ENCODE measurements at places on chromosomes 13 and 19. TPM values are rescaled to one million over a fixed set of nuclear protein-coding genes. Genes with fewer than 3 reads are reported as not detected.

GRCh38 chr13:24625870-24626849, 54.0 kb upstream of the ATP12A start:
- DNase-seq, result no peak

DNA sequence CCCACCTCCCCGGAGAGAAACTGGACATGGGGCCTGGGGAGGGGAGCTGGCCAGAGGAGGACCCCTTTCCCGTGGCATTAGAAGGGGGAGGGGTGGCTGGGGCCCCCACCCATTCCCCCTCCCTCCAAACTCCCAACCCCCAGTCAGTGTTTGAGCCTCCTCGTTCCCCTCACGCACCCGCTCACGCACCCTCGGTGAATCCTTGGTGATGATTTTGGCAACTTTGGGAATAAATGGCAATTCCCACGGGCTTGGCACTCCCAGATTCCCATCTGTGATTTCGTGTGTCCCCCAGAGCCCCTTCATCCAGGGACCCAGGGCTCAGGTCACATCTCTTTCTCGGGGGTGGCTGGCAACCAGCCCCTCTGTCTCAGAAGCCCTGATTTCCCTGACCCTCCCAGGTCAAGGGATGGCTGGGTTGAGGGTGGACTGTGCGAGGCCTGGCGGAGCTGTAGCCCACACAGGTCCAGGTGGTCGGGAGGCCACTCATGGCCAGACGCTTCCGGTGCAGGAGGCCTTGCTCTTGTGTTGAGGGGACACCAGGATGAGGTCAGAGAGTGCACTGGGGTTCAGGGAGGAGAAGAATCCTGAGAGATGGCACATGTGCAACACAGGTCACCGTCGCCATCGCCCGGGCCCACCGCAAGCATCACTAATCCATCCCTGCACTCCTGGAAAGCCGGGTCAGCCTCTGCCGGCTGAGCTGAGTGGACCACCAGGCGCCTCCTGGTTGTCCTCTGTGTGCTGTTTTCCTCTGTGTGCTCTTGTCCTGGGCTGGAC, 20.7 kb downstream of the EPN1 start:
- no peak for DNase-seq

DNA sequence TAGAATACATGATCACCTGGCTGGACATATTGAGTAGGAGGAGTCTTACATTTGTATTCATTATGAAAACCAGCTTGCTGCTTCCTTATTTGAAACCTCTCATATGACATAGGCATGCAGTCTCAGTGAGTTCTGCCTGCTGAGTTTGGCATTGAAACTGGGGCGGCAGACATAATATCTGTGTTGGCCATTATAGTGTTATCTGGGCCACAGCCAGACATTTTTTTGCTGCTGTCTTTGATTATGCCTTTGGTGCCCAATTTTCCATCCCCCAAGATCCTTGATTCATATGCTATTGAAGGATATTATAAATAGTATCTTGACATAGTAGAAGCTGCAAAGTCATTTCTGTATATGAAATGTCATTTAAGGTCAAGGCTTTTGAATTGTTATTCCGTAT, 15.8 kb downstream of the FREM2 start:
- DNase-seq, result no peak

GRCh38 chr19:33266974-33267484, 35.3 kb downstream of the CEBPA start:
- DNase-seq, result no peak

GRCh38 chr13:87537951-87538350, 133.2 kb upstream of the SLITRK5 start:
- no peak for DNase-seq

DNA sequence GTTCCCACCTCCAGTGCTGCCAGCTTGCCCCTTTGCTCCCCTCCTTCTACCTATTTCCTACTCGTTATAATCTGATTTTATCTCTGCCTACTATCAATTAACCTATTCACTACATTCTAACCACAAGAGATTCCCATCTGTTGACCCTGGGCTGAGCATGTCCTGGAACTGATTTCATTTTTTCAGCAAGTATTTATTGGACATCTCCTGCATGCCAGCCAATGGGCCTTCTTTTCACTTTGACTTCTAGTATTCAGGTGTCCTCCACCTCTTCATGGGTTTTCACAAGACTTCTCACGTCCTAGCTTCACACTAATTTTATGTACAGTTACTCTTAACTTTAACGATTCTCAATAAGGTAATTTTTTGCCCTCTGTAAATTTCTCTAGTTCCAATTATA, 282.7 kb upstream of the KLHL1 start:
- DNase-seq, result no peak

DNA sequence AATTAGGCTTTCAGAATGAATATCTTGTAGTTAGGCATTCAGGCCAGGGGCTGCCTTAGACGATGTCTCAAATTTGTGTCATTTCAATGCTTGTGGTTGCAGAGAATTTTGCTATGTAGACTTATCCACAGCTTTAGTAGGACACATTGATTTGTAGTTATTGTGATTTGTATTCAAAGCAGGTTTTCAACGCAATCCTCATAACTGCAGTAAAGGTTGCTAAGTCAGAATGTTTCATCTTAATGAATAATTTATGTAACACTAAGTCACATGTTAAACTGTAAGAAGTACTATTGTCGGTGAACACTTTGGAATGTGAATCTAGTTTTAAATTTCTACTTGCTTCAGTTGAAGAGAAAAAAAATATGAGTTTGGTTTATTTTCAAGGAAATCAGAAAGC, 1117.2 kb upstream of the SPRY2 start:
- DNase-seq, result no peak

GRCh38 chr13:98473135-98473787, 103.6 kb downstream of the STK24 start:
- DNase-seq, result no peak

GRCh38 chr13:99203601-99204579, 3.2 kb downstream of the UBAC2 start:
- no peak for DNase-seq

- DNase-seq, result no peak
These were observed 14.6 kb downstream of the VSIG10L start for GRCh38 chr19:51327066-51328001.

DNA sequence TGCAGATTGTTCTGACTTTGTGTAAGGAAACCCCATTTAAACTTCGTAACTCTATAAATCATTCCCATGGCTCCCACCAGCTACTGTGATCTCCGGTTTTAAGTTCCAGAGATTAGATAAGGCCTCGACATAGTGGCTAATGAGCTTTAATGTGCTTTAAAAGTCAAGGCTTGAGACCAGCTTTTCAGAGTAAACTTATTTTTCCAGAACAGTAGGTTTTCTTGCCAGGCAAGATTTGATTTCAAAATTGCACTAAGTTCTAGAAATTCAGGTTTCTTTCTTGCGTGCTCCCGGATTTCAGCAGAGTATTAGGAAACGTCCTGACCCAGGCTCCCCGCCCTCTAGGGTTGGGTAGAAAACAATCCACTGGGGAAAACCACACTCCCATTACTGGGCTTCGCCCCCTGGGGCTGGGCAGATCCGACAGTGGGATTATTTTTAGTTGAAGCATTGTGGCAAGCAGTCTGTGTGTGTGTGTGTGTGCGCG, 43.3 kb downstream of the CRYL1 start:
- DNase-seq, result no peak

GRCh38 chr19:45352914-45353796, 12.6 kb downstream of the KLC3 start:
- DNase-seq, result no peak

- DNase-seq, result no peak
These were observed 21.2 kb upstream of the CPB2 start for GRCh38 chr13:46126056-46126455.

DNA sequence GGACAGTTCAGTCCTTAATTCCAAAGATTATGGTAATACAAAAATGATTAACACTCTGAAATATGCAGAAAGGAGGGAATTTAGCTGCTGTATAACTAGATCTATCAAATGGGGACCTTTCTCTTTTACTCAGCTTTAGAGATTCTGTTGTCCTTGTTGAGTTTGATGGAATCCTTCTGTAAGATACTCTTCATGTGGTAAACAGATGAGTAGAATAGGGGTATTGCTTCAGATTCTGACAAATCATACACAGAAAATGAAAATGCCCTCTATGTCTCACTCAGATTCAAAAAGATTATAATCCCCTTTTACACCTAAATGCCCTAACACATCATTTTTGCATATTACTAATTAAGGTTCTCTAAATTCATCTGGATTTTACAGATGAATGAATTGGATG, 50.7 kb downstream of the ARHGAP35 start:
- no peak for DNase-seq

- DNase-seq, result no peak
These were observed 7.4 kb upstream of the CEBPG start for GRCh38 chr19:33366127-33366526.

GRCh38 chr13:81017513-81018152, 676.7 kb upstream of the SPRY2 start:
- peak; percentile 35 for DNase-seq

- no peak for DNase-seq
These were observed 20.5 kb downstream of the RAB20 start for GRCh38 chr13:110540871-110541525.

DNA sequence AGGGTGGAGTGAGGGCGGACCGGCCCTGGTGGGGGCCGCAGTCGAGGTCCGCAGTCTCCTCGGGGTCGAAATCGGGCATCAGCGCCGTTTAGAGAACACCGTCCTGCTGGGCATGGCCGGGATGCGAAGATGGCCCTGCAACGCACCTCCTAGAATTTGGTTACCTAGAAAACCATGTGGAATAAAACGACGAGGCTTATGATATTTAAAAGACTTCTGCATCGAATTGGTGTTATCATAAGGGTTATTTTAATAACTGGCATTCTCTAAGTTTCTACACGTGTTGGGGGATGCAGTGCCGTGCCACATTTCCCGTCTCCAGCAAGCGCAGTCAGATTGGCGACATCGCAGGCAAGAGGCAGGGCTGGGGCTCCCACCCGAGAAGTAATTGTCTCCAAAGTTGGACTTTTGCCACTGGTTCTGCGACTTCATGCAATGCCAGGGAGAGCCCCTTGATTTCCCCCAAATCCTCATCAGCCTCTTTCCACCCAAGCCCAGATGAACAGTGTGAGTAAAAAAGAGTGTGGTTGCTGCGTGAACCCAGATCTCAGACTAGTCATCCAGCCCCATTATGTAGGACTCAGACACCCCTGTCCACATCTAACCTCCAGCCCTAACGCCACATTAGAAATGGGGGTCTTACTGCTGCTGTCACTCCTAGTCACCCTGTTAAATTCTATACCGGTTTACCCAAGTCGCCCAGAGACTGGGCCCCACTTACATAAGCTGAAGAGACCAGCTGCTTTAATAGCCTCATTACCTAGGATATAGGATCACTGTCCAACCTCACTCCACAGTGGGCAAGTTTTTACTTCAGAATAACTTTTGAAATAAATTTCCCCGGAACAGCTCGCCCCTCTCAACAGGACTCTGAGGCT, 571 bp upstream of the DHRS12 start:
- DNase-seq, result no peak

DNA sequence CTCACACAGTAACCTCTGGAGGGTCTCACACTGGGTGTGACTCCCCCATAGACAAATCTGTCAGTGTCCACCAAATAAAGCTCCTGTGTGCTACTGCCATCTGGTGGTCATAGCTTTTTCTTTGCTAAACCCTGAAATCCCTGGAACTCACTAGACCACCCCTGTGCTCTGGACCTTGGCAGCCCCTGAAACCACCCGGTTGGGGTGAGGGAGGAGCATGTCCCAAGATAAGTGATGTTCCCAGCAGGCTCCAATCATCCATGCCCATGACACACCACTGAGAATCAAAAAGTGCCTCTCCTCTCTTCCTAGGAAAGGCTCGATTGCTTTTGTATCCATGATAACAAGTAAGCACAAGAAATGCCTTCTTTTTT, 6.5 kb upstream of the HSD17B14 start:
- peak; percentile 50 for DNase-seq

- no peak for DNase-seq
These were observed 6.3 kb downstream of the SLC7A1 start for GRCh38 chr13:29589234-29589633.

DNA sequence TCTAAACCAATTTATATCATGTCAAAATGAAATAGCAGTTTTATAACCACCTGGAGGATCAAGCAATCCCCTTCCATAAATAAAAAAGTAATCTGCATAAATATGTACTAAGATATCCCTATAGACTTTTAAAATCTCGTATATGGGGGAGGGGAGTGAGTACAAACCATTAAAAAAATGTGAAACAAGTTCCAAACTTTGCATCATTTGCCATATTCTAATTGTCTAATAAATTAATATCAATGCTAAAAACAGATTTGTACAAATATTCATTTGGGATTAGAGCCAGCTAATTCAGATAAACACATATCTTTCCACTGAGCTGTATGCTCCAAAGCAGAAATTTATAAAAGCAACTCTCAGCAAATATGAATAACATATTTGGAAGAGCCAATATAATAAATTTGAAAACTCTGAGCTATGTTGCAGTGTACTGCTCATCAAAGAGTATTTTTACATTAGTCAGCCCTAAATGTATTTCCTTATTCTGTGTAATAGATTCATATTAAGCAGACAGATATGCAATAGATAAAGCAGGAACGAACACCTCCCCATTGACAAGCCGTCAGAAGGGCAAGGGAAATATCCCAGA, 970.2 kb downstream of the EFNB2 start:
- no peak for DNase-seq

DNA sequence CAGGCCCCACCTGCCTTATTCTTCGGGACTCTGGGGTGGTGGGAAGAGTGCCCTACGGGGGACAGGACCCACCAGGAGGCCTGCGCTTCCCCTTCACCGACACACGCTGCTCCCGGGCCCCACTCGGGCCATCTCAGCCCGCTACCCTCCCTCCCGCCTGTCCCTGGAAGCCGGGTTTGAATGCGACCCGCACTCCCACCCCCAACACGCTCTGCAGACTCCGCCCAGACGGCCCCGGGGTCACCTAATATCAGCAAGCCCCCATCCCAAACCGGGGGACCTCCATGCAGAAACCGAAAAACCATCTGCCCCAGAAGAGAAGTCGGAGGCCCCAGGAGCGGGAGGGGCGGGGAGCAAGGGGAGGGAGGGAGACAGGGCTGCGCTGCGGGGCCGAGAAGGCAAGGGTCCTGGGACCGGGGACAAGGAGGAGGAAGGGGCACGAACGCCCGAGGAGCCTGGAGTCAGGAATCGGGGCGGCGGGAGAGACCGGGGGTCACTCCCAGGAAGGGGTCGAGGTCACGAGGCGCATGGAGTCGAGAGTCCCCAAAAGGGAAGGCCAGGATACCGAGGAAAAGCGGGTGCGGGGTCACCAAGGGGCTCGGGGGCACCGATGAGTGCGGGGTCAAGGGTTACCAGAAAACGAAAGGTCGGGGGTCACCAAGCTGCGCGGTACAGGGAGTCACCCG, 766 bp downstream of the SBNO2 start:
- no peak for DNase-seq

GRCh38 chr13:43377149-43377548, 353.8 kb downstream of the DNAJC15 start:
- DNase-seq, result no peak

Gene SRRM5
- total RNA-seq, result not detected

Gene HIF3A
- total RNA-seq, result 14.8 TPM

Gene GAPDHS
- not detected for total RNA-seq

Gene AMER2
- total RNA-seq, result not detected

Gene CC2D1A
- total RNA-seq, result 3.7 TPM

Gene TPM4
- 424 TPM for total RNA-seq

Gene DIRAS1
- total RNA-seq, result 0.13 TPM

Gene CABP5
- total RNA-seq, result not detected

Gene GSX1
- not detected for total RNA-seq

Gene PEAK3
- 0.51 TPM for total RNA-seq

Gene ZNF444
- 16.1 TPM for total RNA-seq

Gene IGFL2
- total RNA-seq, result not detected
